ENCODE measurements at places on chromosomes 11 and 22. TPM values are rescaled to one million over a fixed set of nuclear protein-coding genes. Genes with fewer than 3 reads are reported as not detected.

DNA sequence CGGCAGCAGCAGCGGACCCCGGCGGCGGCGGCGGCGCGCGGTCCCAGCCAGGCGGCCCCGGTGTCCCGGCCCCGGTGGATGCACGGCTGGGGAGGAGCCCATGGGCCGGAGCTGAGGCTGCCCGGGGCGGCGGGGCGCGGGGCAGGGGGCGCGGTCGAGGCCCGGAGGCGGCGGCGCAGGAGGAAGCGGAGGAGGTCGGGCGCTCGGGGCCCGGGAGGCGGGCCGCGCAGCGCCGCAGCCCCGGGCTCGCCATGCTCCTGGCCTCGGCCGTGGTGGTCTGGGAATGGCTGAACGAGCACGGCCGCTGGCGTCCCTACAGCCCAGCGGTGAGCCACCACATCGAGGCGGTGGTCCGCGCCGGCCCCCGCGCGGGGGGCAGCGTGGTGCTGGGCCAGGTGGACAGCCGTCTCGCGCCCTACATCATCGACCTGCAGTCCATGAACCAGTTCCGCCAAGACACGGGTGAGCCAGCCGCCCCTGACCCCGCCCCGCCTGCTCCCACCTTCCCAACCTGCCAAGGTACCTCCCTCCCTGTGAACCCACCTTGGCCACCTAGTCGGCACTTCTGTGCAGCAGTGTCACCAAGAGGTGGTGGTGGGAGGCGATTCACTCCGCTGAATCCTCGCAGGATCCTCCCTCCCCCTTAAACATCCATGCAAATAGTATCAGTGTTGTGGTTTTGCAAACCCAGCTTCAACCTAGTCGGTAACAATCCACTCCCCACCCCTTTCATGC is 580 bp downstream of the DTX4 start:
- no peak for DNase-seq

- no peak for DNase-seq
Observed at GRCh38 chr11:76369406-76369805, 11.5 kb downstream of the THAP12 start.

- DNase-seq, result no peak
Observed at GRCh38 chr11:85647078-85647477, 689 bp upstream of the TMEM126A start.

- DNase-seq, result no peak
Observed at GRCh38 chr11:128684549-128685401, 9.1 kb upstream of the FLI1 start.

DNA sequence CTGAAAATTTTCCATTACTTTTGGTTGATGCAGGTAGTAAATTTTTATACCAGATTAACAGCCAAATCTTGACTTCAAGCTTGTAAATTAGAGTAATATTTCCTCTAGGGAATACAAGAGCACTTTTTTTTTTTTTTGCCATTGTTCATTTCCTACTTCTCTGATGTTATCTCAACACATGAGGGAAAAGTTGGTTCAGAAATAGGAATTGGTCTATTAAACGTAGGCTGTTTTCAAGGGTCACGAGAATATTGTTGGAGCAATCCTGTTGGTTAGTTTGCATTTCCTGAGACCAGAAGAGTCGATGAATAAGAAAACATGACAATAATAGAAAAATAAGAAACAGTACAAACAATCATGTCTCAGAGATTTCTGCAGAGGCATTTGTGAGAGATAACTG is 453.9 kb upstream of the CCDC179 start:
- no peak for DNase-seq

DNA sequence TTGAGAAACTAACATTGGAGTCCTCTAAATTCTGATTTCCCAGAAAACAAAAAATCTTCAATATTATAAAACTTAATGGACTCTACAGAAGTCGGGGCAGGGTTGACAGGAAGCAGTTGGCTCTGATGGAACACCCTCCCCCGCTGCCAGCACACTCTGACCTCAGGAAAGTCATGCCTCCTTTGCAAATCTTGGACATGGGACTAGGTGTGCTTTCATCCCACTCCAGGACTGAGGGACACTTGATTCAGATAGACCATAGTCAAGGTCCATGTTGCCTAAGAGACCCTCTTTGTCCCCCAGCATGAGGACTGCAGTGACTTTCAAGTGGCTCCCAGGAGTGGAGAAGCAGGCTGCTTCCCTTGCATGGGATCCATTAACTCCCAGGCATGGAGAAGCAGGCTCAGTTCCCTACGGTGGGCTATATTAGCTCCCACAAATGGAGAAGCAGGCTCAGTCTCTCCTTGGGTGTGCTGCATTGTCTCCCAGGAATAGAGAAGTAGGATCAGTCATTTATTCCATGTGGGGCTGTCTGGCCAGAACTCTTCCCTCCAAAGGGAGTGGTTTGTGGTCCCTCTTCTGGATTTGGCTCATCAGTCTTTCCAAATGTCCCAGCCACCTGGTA is 38.3 kb downstream of the C22orf31 start:
- DNase-seq, result no peak

DNA sequence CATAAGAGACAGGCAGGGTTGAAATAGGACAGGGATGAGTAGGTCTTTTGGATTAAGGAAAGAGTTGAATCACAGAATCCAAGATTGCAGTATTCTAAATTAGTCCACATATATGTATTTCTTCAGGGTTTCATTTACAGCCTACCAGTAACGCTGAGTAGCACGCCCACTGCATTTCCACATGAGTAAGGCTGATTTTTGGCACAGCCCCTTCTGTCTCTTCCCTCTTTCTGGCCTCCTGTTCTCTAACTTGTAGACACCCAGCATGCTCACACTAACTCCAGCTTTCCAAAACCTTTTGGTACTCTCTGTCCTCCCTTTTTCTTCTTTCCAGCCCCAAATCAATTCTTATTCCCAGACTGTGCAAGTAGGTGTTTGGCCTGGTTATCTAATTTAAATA is 3.7 kb upstream of the SIK2 start:
- DNase-seq, result no peak

DNA sequence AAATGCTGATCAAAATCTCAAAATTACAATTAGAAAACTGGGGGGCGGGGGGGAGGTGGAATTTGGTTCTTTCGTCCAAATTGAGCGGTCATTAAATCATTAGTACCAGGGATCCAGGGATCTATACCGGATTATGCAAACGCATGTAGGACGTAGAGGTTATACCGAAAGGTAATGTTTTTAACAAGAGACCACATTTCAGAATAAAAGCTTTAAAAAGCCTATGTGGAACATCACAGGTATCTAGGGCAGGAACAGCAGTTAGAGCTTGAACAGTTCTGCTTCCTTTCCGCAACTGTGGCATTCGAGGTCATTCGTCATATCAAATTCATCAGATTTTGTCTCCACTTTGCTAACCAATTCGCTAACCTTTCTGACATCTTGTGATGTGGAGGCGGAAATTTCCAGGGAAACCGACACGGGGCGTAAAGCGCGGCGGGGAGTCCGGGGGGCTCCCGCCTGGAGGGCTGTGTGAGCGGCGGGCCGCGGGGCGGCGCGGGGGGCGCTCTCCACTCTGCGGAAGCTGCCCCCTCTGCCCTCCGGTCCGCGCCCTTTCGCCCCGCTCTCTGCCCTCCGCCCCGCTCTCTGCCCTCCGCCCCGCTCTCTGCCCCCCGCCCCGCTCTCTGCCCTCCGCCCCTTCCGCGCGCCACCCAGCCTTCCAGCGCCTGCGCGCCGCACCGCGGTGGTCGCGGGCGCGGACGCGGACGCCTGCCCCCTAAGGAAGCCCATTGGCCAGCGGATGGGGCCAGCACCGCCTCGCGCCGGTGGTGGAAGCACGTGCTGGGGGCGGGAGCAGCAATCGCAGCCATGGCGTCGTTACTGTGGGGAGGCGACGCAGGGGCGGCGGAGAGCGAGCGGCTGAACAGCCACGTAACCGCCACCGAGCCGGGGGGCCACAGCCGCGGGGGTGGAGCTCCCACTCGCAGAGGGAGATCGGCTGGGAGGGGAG is at the start of gene DDX25:
DDX25 (plus strand) TSS at position 798 of the 949 bp plus-strand sequence; CDS start at position 808, 10 bp downstream.
- DNase-seq, result no peak

- no peak for DNase-seq
Observed at GRCh38 chr11:33507967-33508366, 192.7 kb downstream of the C11orf91 start.

The ACTN3 gene
- not detected for total RNA-seq

All from right atrium auricular region (tissue), 2 donors.